ENCODE measurements at places on chromosomes 7 and 10.

- DNase-seq = no peak
These were observed 10.4 kb upstream of the BAMBI start for GRCh38 chr10:28666751-28667467.

DNA sequence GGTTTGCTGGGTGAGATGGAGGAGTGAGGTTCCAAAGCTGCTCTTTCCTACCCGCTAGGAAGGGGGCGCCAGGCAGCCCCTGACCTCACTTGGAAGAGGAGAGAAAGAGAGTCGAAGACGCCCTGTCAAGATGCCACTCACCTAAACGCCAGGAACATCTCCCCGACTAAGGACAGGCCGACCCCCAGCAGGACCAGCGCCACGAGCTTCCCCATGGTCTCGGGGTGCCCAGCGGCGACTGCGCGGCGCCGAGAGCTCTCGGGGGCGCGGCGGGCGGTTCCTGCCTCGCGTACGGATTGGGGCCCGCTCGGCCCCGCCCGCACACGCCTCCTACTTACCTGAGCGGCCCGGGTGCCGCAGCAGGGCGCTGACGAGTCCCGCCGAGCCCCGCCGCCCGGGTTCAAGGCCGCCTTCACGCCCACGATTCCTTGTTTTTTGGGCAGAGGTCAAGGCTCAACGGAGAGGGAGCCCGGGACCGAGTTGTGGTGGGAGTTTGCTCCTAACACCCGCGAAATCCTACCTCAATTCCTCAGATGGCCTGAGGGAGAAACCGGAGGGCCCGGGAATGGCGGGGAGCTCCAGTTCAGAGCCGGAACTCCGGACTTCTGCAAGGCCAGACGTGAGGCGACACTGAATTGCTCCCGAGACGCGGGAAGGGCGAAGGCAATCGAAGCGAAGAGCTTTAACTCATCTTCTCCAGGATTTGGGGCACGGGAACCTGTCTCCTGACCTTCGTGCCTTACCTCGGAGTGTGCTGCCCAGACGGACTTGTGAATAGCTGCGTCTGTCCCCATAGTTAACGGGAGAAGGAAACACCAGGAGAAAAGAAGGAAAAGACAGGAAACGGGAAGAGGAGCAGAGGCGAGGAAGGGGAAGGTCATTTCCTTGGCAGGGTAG, at the start of gene PON3:
Gene PON3, minus strand, starts transcription at position 240 of the 897 bp plus-strand sequence. Its CDS starts 25 bp downstream, at position 215.
- DNase-seq = no peak

GRCh38 chr7:3605222-3605621, 304.2 kb downstream of the SDK1 start:
- no peak for DNase-seq

DNA sequence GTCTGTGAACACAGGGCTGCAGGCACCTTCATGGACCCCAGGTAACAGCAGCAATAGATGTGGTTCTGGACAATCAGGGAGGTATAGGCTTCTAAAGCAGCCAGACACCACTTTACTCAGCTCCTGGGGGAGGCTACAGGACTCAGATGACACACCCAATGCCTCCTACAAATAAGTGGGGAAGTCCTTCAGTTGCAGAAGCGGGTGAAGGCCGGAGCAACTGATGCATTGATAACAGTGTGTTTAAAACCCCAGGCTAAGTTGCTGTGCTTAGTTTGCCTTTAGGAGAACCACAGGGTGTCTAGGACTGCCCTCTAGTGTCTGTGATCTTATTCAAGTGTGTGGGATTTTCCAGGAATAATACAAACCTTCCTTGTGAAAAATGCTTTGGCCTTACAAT, 5.9 kb upstream of the ITGA8 start:
- DNase-seq = no peak

DNA sequence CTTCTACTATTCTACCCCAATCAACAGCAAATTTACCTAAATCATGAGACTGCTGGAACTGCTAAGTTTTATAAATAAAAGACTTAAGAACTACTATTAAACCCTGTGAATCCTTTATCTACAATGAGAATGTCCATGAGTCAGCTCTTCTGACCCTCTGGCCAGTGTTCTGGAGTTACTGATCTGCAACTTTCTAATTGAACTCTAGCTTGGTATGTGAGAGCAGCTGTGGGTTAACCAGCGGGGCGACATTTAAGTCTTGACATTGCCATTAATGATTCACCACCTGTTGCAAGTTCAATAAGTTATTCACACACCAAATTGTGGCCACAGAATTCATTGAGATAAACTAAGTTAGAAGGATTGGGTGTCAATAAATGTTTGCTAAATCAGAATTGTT, 359.8 kb downstream of the PCDH15 start:
- DNase-seq = no peak

DNA sequence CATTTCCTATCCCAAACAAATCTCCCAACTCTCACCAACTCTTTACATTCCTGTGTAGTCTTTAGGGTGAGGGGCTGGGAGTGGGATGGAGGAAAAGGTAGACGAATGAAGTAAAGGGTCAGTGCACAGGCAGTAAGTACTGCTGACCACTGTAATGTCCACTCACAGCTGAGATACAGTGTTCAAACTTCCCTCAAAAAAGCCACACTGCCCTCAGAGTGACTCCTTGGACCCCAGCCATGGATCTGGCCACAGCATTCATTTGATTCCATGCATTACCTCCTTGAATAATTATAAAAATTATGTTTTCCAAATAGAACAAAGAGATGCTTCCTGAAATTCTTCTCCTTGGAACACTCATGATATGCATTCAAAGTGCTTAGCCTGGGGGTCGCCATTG, 19.8 kb upstream of the HIPK2 start:
- no peak for DNase-seq

GRCh38 chr7:22196429-22196828, 160.5 kb downstream of the RAPGEF5 start:
- no peak for DNase-seq

Data from AG04449 (cell line).